Retina (tissue), 1 donor: ENCODE measurements at places on chromosomes 16 and 17.
A peak's percentile ranks its signal among the peaks of the same experiment; 100 is the strongest.

GRCh38 chr16:68826652-68827051 lies 16.7 kb upstream of the TANGO6 start:
- no peak for DNase-seq

DNA sequence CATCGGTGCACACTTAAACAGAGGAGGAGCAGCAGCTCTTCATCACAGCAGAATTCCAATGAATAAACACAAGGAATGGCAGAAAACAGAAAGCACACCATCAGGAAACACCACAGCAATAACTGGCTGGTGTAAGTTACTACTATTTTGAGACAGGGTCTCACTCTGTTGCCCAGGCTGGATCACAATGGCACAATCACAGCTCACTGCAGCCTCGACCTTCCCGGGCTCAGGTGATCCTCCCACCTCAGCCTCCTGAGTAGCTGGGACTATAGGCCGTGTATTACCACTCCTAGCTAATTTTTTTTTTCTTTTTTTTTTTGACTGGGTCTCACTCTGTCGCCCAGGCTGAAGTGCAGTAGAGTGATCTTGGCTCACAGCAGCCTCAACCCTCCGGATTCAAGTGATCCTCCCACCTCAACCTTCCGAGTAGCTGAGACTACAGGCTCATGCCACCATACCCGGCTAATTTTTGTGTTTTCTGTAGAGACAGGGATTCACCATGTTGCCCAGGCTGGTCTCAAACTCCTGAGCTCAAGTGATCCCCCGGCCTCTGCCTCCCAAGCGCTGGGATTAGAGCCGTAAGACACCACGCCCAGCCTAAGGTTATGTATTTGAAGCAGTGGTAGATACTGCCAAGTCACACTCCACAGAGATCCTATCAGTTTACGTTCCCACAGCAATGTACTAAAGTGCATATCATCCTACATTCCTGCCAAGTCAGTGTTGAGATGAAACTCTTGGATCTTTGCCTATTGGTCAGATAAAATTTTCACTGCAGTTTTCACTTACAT lies 20.7 kb downstream of the TRAP1 start:
- DNase-seq: no peak

GRCh38 chr16:74200921-74201320 lies 95.7 kb upstream of the PSMD7 start:
- no peak for DNase-seq

DNA sequence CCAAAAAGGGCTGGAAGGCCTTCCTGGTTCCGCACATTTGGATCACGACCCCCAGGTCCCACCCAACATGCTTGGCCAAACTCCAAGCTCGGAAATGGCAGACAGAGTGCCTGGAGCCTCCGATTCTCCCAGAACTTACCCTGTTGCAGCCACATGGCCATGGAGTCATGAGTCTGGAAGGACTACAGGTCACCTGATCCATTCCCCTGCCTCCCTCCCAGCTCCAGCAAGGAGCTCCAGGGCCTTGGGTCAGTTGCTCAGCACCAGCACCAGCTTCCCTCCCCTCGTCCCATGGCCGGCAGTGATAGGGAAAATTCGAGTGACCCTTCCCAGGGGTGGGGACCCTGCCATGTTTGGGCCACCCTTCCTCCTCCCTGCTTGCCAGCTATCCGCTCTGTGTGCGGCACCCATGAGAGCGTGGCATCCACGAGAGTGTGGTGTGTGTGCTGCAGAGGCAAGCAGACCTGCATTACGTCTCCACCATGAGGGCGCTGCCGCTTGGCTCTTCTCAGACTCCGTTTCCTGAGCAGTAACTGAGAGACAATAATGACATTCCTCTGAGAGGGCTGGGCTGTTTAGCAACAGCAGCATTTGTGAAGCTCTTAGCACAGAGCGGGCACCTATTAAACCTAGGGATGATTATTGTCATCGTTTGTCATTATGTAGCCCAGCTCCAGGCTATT lies 21.3 kb upstream of the RPL38 start:
- DNase-seq: no peak

DNA sequence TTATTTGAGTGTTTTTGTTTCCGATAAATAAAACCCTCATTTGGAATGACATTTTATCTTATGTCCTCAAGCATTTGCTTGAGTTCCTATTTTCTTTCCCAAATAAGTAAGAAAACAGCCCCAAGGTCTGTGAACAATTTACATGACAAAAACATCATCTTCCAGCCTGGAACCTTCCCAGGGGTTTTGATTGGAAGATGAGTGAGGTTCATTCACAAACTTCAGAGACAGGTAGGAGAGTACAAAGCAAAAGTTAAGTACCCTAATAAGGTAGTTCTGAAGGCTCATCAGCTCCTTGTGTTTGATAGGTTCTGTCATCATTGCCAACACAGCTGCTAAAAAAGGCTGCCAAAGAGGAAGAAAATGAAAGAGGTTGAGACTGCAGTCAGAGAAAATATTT lies 772.8 kb downstream of the CDH8 start:
- DNase-seq: no peak

GRCh38 chr16:23552161-23552560 lies 5.0 kb downstream of the EARS2 start:
- no peak for DNase-seq

DNA sequence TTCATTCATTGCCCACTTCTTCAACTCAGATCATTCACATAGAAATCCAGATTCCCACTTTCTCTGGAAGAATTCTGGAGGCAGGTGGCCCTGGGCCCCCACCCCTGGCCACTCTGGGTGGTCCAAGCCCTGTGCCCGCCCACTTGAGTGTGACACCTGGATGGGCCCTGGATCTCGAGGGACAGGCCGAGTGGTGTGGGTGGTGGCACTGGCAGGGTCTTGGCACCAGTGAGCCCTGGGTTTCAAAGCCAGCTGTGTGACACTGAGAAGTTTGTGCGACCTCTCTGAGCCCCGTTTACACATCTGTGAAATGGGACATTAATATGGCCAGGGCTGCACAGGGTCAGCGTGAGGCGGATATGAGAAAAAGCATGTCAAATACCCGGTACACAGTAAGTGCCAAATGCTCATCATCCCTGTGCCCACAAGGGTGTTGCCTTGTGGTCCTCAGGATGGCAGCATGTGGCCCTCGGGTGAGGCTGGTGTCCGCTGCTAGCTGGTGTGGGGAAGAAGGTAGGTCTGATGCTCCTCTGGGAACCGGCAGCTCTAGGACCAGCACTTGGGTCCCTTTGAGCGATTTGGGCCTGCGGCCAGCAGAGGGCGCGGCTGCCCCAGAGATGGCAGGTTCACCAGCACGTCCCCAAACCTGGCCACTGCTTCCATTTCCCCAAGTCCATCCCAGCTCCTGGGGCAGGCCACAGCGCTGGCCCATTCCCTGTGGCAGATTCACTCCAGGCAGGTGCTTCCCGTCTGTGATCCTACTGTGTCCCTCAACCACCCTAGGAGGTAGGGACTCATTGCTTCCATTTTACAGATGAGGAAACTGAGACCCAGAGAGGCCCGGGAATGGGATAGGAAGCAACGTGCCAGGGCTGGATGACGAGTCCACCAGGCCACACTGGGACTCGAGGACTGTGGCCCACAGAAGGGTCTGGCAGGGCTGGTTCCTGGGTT lies 3.6 kb downstream of the OSGIN1 start:
- peak; percentile 86 for DNase-seq
